M059J (cell line): ENCODE measurements at places on chromosomes 3 and 15. TPM values are rescaled to one million over a fixed set of nuclear protein-coding genes. Genes with fewer than 3 reads are reported as not detected.

The PRSS50 gene
- total RNA-seq = not detected in 2 replicates

The PSMD2 gene
- 902 and 1,026 TPM in 2 replicates for total RNA-seq

The PIERCE2 gene
- 3.5 and 6.5 TPM in 2 replicates for total RNA-seq

GRCh38 chr3:123186695-123187094 lies 15.0 kb upstream of the SEC22A start:
- peak; percentile 22 for DNase-seq

GRCh38 chr3:72238010-72238691 lies 453.2 kb upstream of the PROK2 start:
- no peak for DNase-seq

DNA sequence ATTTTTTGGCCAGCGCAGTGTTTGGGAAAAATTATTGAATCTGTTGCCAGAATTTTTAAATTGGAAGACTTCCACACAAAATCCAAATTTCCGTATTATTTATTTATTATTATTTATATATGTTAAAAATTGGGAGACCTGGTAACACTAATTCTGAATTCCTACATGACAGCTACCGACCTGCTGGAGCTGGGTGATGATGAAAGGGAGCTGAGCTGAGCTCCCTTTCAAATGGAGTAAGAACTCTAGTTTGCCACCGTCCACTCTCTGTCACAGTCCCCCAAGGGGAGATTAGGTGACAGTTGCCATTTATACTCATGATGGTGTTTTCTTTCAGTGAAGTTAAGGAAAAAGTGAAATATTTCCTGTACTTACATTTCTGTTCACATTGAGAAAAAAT lies 1.4 kb downstream of the CRTC3 start:
- no peak for DNase-seq

GRCh38 chr3:58535531-58536500 lies 1.2 kb downstream of the ACOX2 start:
- peak; percentile 75 for DNase-seq

DNA sequence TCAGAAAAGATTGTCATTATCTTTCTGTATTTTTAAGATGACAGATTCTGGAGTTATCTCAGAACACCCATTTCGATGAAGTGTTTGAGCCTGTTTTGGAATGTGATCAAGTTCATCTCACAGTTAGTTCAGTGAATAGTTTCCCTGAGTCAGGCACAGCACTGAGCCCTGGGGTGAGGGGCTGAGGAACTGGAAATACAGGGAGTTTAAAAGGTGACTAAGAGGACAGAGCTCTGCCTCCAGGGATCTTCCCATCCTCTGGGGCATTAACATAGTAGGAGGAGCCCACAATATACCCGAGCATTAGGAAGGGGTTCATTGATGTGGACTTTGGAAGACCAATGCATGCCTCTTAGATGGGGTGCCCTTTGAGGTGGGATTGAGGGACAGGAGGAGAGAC lies 355.1 kb downstream of the CLSTN2 start:
- peak; percentile 65 for DNase-seq

GRCh38 chr15:56980473-56980872 lies 62.0 kb downstream of the TCF12 start:
- no peak for DNase-seq

DNA sequence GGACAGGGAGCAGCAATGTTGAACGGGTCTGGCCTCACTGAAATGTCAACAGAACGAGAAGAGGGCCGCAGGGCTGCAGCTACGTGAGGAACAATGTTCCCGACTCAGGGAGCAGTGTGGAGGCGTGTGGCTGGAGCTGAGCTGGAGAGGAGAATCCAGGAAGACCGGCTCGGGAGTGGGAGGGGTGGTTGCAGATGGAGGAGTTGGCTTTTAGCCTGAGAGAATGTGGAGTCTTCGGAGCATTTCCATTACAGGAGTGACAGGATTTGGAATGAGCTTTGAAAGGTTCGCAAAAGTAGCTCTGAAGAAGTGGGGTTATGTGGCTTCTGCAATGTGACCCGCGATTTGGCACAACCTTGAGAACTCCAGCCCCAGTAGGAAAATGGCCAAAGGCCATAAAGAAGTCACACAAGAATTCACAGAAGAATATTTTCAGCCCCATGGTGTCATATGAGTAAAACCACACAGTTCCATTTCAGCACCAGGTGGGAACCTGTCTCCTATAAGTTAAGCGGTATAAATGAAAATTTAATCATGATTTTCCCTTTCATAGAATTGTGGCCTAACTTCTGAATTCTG lies 78.8 kb upstream of the NSMCE3 start:
- peak; percentile 12 for DNase-seq

DNA sequence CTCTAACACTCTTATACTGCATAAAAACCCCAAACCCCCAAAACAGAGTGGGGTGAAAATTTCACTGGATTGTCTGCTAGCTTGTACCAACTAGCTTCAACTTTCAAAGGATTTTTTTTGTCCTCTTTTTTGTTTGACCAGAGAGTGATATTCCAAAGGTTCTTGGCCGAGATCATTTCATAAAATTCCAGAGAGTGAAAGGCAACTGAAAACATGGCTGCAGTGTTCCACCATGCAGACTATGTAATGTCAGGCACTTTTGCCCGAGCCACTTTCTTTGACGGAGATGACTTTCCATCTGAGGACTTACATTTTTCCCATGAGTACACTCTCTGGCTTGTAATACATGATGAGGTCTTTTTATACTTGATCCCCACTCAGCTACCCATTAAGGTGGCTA lies 107.5 kb downstream of the TIGIT start:
- no peak for DNase-seq

DNA sequence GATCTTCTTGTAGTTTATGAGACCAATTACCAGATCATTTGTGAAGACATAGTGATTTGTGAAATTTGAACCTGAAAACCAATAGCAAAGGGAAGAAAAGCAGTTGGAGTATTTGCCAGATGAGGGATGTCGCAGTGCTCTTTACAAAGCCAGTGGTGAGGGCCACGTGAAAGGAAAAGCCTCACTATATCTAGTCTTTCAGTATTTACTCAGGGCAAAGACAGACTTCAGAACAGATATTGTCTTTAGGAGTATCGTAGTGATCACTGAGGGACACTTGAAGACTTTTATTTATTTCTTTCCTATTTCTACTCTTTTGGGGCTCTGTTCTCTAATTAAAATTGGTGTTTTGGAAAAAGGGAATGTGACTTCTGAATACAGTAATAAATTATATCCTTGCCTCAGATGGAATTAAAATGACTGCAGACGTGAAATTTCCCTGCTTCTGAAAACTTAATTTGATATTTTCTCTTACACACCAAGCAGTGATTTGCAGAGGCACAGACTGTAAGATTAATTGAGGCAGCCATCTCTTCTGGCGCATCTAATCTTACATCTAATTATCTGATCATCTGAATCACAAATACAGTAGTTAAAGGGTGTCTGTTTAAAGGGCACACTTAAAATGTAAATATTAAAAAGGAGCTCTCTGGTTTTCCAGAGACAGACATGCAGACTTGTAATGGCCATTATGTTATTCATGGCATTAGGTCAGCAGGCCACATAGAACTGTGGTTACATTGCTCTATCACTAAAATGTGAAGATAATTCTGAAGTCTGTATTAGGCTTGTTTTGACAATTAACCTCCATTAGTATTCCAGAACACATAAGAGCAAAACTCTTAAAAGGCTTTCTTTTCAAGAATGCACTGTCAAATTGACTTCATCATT lies 193.0 kb upstream of the GOLIM4 start:
- DNase-seq = no peak

DNA sequence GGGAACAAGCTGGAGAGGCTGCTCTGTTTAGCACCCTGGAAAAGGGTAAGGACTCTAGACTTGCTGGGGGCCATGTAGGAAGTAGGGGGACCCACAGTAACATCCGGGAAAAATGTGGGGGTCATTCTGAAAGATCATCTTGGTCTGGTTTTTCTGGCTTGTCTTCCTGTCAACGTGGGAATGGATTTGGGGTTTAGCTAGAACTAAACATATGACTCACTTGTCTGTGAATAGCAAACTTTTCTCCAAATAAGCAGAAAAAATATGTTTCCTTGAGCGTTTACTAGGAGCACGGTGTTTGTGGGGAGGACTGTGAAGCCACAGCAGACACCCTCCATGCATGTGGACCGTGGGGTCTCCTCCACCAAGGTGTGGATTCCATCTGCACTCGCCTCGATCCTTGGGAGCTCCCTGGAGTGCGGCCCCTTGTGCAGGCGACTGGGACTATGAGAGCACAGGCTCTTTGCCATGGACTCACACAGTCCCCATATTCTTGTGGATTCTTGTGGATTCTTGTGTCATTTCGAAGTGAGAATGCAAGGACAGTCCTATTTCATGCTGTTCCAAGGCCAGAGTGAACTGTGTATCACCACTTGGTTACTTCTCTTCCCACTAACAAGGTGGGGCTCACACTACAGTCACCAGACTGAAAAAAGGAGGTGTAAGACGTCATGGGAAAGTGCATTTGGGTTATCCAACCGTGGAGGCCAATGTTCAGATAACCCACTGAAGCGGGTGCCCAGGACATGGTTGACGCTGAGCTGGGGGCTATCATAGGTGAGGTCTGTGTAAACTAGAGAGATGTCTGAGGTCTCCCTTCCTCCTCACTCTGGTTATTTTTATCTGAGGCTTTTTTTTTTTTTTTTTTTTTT lies 25.5 kb downstream of the PGPEP1L start:
- DNase-seq = peak; percentile 59

DNA sequence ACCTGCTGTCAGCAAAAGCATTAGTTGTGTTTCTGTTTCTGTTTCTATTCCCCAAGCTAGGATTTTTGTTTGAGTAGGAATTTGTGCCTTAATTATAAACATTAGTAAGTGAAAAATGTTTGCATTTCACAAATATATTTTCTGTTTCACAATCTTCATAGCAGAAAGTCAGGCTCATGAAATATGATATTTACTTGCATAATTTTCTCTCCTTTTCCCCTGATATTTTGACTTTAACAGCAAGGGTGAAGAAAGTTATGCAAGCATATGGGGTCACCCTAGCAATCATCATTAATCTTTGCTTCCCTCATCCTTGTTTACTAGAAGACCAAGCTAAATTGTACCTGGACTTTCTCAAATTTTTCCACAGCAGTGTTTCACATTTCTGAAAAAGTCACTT lies 140.3 kb upstream of the SEMA6D start:
- DNase-seq = no peak

DNA sequence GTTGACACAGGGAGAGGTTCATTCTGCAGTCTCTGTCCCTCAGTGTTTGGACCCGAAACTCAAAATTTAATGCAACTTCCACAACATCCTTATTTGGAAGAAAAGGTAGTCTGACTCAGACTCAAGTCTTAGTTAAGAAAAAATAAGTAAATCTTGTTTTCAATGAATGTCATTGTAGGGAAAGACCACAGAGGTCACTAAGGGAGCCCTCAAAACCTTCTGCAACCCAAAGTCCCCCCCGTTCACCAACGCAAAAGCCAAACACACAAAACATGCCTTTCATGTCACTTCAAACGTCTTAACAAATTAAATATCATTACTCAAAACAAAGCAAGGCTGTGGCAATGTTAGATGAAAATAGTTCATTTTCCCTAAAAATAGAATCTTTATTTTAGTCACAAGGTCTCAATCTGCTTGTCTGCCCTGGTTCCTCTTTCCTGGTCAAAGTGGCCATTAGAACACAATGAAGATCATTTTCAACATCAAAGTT lies 20.9 kb upstream of the SSUH2 start:
- peak; percentile 24 for DNase-seq
